Activated CD4-positive, alpha-beta T cell treated with anti-CD3 and anti-CD28 coated beads, Interleukin-2, amount 50 U/mL, for 4 hours (primary cell): ENCODE measurements at places on chromosomes 4 and X.

GRCh38 chr4:173405840-173406606, 7.1 kb upstream of the SCRG1 start:
- no peak for DNase-seq

DNA sequence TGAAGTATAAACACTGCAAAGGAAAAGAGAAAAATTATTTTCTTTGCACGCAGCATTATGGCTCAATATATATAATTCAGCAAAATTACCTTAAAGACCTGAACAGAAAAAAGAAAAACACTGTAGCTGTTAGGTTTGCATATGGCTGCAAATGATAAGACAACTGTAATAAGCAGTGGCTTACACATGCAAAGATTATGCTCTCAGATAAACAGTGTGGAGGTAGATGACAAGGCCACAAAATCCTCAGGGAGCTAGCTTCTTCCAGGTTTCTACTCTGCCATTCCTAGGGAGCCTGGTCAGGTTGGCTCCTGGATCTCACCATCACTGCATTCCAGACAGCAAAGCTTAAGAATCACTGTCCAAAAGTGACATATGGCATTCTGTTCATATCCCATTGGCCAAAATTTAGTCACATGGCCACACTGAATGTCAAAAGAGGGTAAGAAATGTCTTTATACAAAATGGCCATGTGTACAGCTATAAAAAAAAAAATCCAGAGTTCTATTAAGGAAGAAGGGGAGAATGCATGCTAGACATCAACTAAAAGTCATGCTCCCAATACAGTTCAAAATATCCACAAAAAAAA, 195.2 kb upstream of the SLC7A11 start:
- no peak for DNase-seq

DNA sequence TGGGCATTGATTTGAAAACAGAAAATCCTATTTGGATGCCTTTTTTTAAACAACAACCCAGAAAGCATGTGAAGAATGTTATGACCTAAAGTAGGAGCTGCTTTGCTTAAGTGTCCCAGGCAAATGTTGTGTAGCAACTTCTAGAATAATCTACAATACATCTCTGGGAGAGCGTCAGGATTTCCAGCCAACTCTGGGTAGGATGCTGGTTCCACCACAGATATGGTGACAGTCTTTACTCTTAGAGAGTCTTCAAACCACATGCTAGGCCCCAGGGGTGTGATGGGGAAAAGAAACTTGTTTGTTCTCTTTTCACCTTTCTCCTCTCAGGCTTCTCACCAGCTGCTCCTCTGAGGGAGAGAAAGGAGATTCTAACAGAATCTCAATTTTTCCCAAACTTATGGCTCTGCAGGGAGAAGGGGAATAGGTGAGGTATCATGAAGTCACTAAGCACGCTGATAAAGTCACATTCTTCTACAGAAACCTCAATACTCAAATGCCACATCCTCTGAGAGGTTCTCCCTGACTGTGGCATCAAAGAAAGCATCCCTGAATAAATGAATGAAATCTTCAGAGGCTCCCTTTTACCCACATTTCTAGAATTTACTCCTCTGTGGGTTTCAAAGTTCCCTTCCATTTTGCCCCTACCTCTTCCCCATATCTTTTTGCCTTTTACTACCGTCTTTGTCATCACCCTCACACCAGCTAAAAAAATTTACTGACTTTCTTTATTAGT, 171.6 kb upstream of the RAI2 start:
- no peak for DNase-seq

GRCh38 chr4:130747842-130748241, 1651.9 kb downstream of the C4orf33 start:
- DNase-seq, result no peak

- DNase-seq, result no peak
These were observed 164.8 kb upstream of the PGRMC2 start for GRCh38 chr4:128452415-128452814.

DNA sequence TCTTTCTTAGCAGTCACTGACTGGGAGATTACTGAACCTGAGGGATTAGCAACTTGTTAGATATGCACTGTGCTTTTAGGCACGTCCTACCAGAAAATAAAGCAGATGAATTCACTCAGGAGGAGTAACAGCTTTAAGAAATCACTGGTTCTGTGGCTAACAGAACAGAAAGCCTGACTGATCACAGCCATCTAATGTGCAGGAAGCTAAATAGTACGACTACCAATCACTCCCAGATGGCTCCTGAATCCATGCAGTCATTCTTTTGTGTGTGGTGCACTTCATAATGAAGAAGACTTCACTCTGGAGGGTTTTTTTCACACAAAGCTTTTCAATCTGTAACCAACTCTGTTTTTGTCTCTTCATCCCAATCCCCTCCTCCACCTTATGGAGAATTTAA, 305.3 kb upstream of the INTU start:
- no peak for DNase-seq

GRCh38 chrX:38661103-38661441, 99.7 kb downstream of the TSPAN7 start:
- DNase-seq, result no peak

DNA sequence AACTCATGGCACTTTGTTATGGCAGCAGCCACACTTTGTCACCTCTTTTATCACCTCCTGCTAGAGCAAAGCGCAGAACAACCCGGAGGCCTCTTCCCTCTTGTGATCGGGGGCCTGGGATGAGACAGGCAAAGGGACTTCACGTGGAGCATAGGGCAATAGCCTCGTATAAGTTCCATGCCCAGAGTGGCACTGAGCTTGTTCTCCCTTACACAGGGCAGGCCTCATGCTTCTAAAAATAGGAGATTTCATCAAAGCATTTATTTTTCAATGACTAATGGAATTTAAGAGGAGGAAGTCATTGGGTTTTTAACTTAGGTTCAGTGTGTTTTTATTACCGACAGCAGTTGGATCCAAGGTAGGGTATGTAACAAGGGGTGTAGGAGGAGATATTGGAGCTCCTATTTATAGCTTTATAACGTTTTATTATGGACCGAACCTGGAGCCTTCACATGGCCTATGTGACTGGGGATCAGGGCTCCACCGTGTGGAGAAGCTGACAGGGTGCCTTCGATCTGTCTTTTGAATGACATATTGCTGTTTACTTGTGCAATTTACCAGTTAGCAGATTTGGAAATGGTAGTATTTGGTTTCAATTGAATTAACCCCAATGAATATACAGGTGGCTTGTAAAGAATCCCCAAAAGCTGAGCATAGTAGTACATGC, 93.8 kb downstream of the SLC2A9 start:
- no peak for DNase-seq

GRCh38 chrX:75051047-75051446, 105.0 kb downstream of the ABCB7 start:
- DNase-seq, result no peak

- DNase-seq, result no peak
These were observed 79.6 kb upstream of the GLRA2 start for GRCh38 chrX:14449773-14450172.

- no peak for DNase-seq
These were observed 7.7 kb upstream of the PGAM4 start for GRCh38 chrX:77977095-77977494.
